Fibroblast of skin of scalp (primary cell): ENCODE measurements at places on chromosomes 11 and 22.

GRCh38 chr22:29580200-29580810 lies 608 bp downstream of the NIPSNAP1 start:
- DNase-seq = no peak

- no peak for DNase-seq
These were observed 4.3 kb downstream of the CBX7 start for GRCh38 chr22:39148026-39148726.

GRCh38 chr22:47205081-47205491 lies 442.6 kb downstream of the TBC1D22A start:
- no peak for DNase-seq

GRCh38 chr22:43310798-43311197 lies 32.4 kb downstream of the SCUBE1 start:
- DNase-seq = no peak

DNA sequence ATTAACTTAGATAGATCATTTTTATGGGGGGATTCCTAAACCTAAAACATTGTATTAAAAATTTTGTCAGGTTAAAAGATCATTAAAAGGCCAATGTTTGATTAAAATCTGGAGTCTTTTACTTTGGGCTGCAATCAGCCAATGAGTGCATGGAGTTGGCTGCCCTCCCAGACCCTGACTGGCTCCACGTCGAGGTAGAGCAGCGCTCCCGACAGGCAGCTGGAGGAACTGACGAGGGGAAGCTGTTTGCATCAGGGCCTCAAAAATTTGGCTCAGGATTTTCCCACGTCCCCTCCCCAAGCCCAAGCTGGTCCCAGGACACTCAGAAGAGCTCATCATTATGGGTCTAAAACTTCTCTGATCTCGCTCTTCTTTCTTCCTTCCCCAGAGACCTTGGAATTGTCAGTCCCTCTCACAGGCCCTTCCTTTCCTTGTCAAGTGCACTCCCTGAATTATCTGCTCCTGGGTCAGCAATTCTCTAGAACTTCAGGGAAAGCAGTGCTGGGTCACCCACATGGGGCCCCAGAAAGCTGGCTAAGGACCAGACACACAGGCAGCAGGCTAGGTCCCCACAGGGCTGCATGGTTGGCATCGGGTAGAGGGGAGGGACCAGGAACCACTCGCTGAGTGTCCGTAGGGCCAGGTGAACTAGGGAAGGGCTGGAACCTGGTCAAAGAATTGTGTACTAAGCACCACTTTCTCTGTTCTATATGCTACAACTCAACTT lies 119.6 kb upstream of the IGLL5 start:
- DNase-seq = no peak

- DNase-seq = no peak
These were observed 40.5 kb downstream of the OR10A6 start for GRCh38 chr11:7890417-7891172.

GRCh38 chr11:102695201-102695600 lies 10.4 kb downstream of the MMP27 start:
- DNase-seq = no peak

DNA sequence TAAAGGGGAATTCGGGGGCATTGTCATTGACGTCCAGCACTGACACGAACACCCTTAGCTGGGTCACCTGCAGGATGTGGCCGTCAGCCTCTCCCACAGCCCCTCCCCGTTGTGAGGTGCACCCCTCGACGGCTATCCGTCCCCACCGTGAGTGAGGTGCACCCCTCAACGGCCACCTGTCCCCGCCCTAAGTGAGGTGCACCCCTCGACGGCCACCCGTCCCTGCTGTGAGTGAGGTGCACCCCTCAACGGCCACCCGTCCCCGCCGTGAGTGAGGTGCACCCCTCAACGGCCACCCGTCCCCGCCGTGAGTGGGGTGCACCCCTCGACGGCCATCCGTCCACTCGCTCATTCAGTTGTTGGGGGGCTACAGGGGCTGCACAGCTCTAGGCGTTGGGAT lies 2.9 kb downstream of the CDHR5 start:
- no peak for DNase-seq

- DNase-seq = no peak
These were observed 92.3 kb upstream of the SEPTIN5 start for GRCh38 chr22:19622061-19622441.
